Stimulated activated CD4-positive, alpha-beta T cell treated with anti-CD3 and anti-CD28 coated beads, Interleukin-15, amount 100 ng/mL, for 1 hour (primary cell): ENCODE measurements at places on chromosomes 16 and 17.

DNA sequence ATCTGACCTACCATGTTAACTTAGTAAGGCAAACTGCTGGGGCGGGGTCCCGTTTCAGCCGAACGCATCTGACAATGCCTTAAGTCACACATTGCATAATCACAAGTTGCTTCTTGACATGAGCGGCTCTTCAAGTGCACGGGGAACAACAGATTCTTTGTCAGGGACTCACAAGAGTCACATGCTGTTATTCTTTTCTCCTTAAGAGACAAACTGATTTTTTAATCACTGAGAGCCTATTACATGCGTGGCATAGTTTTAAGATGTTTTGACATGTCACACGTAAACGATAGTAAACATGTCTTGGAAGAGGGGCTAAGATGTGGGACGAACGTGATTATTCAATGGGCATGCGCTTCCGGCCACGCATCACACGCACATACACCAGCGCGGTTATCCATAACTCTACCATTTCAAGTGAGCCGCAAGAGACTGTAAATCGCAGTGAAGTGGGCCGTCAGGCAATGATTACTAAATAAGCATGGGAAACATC, 63.4 kb downstream of the ADCY9 start:
- no peak for DNase-seq

GRCh38 chr16:4833584-4833983, 13.5 kb downstream of the GLYR1 start:
- no peak for DNase-seq

GRCh38 chr17:78391843-78392242, 13.4 kb downstream of the PGS1 start:
- DNase-seq = no peak

DNA sequence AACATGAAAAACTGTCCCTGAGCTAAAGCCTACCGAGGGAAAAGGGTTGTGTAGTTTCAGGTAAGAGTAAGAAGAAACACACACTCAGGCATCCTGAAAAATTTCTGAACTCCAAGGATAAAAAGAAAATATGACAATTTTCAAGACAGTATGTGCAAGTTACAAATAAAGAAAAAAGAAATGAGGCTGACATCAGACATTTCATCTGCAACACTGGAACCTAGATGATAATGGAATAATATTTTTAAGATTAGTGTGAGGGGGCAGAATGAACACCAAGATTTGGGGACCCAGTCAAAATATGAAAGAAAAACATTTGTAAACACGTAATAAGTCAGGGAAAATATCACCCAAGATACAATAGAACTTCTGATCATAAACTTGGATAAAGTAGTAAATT, 135.9 kb upstream of the PSMD7 start:
- DNase-seq = no peak

DNA sequence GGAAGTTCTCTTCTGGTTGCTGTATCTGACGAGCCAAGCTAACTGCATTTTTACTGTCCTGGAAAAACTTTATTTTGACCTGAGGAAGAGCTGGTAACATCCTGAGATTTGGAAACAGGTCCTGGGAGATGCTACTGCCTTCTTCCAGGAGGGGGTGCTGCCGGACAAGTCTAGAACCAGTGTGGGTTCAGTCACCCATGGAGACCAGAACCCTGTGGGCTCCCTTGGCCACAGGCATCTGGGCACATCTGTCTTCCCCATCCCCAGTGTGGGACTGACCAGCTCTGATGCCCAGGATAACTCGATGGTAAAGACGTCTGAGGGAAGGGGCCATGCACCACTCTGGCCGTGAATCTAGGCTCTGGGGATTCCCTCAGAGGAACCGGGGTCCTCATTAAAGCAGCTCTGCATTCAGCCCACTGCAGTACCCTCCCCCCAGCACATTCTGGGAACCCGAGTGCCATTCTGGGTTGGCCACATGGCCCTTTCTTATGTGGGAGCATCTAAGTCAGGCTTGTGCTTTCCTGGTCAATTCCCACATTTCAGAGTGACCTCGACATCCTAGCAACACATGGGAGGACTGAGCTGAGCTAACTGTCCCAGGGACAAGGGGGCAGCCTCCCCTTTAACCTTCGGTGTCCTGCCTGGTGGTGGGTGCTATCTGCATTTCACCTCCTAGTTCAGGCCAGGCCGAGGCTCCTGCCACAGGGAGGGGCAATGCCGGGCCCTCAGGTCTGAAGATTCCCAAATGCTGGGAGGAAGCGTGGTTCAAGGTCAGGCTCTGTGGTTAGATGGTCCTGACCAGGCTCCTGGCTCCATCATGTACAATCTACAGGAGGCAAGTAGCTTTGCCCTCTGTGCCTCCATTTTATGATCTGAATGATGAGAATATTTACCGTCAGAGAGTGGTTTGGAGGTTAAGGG, 6.4 kb downstream of the C16orf86 start:
- DNase-seq = no peak

GRCh38 chr17:13544765-13545164, 57.0 kb downstream of the HS3ST3A1 start:
- no peak for DNase-seq

DNA sequence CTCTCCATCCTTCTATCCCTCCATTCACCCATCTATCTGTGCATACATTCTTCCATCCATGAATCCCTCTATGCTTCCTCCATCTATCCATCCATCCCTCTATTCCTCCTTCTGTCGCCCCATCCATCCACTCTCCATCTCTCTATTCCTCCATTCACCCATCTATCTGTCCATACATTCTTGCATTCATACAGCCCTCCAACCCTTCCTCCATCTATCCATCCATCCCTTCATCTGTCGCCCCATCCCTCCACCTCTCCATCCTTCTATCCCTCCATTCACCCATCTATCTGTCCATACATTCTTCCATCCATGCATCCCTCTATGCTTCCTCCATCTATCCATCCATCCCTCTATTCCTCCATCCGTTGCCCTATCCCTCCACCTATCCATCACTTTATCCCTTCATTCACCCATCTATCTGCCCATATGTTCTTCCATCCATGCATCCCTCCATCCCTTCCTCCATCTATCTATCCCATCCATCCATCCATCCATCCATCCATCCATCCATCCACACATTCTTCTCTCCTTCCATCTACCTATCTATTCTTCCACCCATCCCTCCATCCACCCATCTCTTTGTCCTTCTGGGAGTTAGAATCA, 272.5 kb upstream of the TNRC6C start:
- DNase-seq = no peak

GRCh38 chr17:15453246-15453645, 14.2 kb downstream of the CDRT4 start:
- DNase-seq = no peak

GRCh38 chr16:2092866-2093265, 42.8 kb downstream of the PKD1 start:
- no peak for DNase-seq

DNA sequence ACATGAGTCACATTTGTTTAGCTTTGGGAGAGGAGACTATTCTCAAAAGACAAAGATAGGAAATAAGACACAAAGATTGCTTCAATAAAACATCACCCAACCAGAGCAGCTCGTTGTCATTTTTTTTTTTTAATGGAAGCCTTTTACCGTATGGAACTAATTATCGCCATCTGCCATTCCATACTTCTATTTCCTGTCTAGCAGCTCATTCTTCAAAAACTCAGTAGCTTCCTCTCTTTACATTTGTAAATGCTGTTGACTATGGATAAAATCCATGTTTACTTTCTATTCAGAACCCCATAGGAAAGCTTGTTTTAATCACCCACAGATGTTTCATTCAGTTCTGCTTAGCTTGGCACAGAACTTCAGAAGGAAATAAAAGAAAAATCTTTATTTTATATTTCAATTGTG, 110.0 kb upstream of the PSMD7 start:
- DNase-seq = no peak

- DNase-seq = no peak
Measured at GRCh38 chr17:42750739-42751344, 6.0 kb upstream of the EZH1 start.
